CD4-positive, alpha-beta T cell treated with Interferon alpha-2 for 1 hour (primary cell): ENCODE measurements at places on chromosomes 7 and 10.
A peak's percentile ranks its signal among the peaks of the same experiment; 100 is the strongest.

DNA sequence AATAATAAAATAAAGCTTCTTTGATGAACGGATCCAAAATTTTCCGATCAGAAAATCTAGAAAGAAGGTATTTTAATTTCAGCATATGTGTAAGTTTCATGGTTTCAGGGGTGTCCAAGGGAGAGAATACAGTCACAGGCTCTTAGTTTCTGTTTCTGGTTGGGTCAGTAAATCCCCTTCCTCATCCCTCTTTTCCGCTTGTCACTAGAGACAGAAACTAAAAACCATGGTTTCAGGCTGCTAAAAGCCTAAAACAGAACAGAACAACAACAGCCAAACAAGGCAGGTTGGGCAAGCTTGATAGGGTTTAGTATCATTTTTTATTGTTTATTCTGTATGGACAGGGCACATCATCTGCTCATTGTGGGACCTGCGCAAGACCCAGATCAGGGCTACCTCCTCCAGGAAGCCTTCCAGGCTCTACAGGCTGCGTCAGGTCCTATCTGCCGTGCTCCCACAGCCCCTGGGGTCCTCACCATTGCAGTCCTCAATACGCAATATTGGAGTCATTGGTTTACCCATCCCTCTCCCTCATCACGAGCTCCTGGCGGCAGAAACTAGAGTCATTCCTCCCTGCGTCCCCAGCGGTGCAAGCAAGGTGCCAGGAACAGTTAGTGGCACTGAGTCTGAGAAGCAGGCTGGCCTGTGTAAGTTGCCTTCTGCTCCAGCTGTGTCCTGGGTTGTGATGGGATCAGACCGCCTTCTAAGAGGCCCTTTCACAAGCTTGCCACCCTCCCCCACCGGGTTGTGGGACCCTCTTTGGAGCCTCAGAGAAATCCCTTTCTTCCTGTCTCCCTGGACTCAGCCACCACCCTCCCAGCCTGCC is 70.2 kb upstream of the CUX1 start:
- DNase-seq = no peak

DNA sequence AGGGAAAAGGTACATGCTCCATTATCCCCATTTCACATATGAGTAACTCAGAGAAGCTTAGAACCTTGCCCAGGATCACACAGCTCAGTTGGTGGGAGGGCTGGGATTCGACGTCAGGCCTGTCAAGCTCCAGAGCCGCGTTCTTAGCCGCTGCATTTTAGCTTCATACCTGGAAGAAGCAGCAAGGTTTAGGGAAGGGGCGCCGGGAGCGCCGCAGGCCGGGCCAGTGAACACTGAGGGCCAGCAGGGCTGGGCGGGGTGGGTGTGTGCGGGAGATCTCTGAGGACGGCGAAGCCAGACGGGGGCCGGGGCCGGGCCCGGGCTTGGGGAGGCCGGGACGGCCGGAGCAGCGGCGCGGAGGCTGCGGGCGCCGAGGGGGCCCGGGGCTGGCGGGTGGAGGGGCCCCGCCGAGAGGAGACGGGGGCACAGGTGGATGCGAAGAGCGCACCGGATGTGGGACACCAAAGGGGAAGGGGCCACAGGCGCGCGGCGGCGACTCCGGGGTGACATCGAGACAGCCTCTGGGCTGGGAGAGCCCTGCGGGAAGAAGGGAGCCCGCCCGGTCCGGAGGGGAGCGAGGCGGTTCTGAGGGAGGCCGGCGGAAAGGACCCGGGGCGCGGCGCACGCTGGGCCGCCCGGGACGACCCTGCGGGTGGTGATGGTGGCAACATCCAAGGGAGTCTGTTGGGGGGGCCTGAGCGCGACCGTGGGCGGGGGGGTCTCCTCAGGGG is 498 bp downstream of the NDST2 start:
- DNase-seq = peak; percentile 64

GRCh38 chr7:66167773-66168387 is 37.3 kb upstream of the TPST1 start:
- DNase-seq = no peak

GRCh38 chr7:146375170-146375569 is 258.6 kb downstream of the CNTNAP2 start:
- DNase-seq = no peak

DNA sequence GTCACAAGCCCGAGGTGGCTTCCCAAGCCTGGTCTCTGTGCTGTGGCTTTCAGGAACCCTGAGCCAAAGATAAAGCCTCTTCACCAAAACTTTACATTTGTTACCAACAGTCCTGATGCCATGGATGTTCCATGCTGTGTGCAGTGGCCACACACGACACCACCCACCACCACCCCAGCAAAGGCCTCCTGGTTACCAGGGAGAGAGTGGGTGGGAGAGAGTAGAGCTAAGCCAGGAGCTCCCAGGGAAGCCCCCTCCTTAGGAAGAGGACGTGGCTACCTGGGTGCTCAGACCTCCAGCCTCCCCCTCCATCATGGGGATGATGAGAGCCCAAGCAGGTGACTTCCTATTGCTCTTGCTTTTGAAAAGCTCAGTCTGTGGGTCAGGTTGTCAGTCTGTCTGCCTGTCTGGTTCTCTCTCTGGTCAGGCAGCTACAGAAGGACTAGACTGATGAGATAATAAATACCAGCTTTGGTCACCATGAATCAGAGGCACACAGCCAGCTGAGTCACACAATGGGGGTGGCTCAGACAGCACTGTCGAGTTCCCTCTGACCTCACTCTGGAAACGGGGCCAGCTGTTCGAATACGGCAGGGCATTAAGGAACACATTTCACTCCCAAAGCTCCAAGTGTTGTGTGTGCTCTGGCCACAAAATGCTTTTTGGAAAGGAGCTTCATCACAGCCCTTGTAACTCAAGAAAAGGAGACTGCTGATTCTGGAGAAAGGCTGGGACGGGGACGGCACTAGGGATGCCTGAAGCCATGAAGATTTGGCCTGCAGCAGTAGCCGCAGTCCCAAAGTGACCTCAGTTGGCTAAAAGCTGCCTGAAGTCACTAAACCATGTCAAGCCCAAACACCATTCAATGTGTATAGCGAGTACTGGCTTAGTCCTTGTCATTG is 166.0 kb downstream of the FANK1 start:
- DNase-seq = no peak

- peak; percentile 67 for DNase-seq
These were observed 146.6 kb downstream of the SH2D4B start for GRCh38 chr10:80684259-80684658.

DNA sequence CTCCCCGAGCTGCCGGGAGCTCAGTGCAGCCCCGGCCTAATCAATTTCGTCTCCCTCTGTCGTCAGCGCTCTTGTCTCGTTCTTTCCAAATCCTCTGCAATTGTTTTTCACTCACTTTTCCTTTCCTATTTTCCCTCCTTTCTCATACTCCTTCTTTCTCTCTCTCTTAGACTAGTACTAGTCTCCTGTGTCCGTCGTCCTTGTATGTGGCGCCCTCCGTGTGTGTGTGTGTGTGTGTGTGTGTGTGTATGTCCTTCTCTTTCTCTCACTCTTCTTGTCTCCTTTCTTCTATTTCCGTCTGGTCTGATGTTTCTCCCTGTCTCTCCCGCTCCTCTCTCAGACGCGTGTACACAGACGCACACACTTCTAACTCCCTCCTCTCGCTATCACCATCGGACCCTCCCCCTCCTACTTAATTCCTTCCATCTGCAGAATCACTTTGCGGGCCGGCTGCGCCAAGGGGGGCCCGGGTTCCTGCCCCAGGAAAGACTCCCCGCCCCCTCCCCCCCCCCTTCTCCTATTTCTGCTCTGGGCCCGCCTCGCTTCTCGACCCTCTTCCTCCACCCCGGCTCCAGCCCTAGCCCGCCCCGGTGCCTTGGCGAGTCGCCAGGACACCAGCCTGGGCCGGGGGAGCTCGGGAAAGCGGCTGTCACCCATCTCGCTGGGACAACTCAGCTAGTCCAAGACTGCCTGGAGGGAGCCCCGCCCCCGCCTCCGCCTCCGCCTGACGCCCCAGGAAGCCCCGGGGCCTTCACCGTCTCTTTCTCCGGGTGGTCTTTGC is 743 bp upstream of the ZCCHC24 start:
- DNase-seq = peak; percentile 21

GRCh38 chr7:96691702-96692101 is 17.9 kb downstream of the SEM1 start:
- DNase-seq = no peak

- no peak for DNase-seq
These were observed 86.6 kb upstream of the PDK4 start for GRCh38 chr7:95682913-95683312.

DNA sequence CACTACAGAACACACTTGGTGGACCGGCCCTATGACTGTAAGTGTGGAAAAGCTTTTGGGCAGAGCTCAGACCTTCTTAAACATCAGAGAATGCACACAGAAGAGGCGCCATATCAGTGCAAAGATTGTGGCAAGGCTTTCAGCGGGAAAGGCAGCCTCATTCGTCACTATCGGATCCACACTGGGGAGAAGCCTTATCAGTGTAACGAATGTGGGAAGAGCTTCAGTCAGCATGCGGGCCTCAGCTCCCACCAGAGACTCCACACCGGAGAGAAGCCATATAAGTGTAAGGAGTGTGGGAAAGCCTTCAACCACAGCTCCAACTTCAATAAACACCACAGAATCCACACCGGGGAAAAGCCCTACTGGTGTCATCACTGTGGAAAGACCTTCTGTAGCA is 14.6 kb downstream of the ZSCAN21 start:
- no peak for DNase-seq

- DNase-seq = no peak
These were observed 93.1 kb upstream of the HABP2 start for GRCh38 chr10:113459626-113460280.

DNA sequence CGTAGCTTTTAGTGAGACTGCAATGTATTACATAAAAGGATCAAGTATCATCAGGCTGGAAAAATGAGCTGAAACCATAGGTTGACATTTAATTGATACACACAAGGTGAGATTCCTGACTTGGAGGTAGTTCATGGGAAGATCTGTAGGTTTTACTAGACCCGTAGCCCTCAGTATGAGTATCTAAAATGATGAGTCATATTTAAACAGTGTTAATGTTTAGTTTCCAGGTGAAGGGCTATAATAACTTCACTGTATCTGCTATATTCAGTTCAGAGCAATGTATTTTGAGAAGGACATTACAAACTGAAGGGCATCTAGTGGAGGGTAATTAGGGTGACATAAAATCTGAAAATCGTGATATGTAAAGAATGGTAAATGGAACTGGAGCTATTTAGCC is 35.0 kb downstream of the ENTPD1 start:
- DNase-seq = no peak

- no peak for DNase-seq
These were observed 128.4 kb upstream of the PHYHIPL start for GRCh38 chr10:59047957-59048618.

DNA sequence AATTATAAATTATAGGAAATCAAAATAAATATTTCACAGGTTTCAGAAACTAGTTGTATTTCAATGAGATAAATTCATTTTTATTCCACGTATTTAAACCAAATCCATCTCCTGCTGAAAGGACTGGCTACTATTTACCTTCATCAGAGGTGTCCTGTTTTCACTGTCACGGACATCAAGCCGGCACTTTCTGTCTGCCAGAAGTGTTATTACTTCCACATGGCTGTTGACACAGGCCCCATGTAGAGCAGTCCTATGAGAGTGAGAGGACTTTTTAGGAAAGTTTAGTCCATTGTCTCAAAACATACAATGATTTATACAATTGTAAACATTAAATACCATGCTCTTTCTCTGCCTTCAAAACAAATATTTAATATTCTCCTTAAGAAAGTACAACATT is 100.4 kb upstream of the ACBD5 start:
- no peak for DNase-seq

GRCh38 chr10:132469197-132469884 is 68.2 kb upstream of the INPP5A start:
- DNase-seq = no peak

DNA sequence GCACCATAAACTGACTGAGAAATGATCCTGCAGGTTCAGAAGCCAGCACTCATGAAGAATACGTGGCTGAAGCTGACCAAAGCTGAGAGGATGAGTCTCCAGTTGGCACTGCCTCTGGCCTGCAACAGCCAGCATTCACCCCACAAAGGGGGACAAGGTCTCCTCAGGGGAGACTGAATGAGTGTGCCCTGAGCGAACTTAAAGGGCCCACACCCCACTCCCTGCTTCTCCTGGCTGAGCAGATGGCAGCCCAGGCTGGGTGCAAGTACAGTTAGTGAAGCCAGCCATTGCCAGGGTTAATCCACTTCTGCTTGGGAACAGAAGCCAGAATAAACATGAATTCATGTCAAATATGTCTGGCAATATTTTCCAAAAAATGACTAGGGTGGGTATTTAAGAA is 98.1 kb downstream of the PPP1R17 start:
- no peak for DNase-seq

GRCh38 chr7:132417103-132417906 is 159.0 kb downstream of the PLXNA4 start:
- DNase-seq = no peak

- peak; percentile 57 for DNase-seq
These were observed 48.8 kb upstream of the SMNDC1 start for GRCh38 chr10:110353244-110354119.

DNA sequence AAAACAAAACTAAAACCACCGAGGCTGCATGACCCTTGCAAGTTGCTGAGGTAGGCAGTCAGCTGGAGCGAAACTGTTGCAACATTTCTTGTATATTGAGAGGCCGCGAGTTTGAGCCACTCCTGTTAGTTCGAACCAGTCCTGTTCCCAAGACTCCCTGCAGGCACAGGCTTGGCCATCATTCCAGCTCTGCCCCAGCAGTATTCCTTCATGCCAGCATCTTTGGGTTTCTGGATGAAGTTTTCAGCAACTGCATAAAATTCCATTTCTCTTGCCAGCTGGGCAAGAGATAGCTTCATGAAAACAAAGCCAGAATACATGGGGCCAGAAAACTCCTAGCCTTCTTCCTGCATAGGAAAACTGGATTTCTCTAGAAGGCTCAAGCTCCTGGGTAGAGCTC is 207.6 kb downstream of the FRMD4A start:
- no peak for DNase-seq

- DNase-seq = no peak
These were observed 145.2 kb upstream of the PFKP start for GRCh38 chr10:2921956-2922680.

DNA sequence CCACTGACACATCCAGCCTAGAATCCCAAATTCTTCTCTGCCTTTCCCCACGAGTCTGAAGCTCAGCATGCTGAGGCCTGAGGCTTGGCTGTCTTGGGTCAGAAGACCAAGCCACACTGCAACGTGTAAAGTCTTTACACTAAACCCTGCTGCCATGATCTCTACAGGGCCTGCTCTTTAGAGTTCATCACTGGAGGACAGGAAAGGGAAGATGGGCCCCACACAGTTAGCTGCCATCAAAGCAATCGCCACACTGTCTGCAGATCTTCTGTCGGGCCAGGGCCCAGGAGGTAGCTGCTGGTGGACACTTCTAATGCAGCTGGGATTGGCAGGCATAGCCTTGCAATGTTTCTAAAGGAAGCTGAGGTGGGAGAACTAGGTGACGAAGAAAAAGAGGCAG is 8.4 kb upstream of the TECTB start:
- DNase-seq = no peak
